ENCODE measurements at places on chromosomes 16 and 17. TPM values are rescaled to one million over a fixed set of nuclear protein-coding genes. Genes with fewer than 3 reads are reported as not detected.
A peak's percentile ranks its signal among the peaks of the same experiment; 100 is the strongest.

PLXDC1 gene
- 4.7 TPM for total RNA-seq

CD68 gene
- total RNA-seq, result 13.6 TPM

HIC1 gene
- total RNA-seq, result 20.3 TPM

ORC6 gene
- 1.8 TPM for total RNA-seq

TRAPPC1 gene
- 51.5 TPM for total RNA-seq

- no peak for DNase-seq
- no peaks in the 10 kb centered on the region for H3K36me3 ChIP-seq
- H3K27ac ChIP-seq, result no peak overlapping the region
These were observed 54.7 kb upstream of the FOXF1 start for GRCh38 chr16:86455640-86456039.

DNA sequence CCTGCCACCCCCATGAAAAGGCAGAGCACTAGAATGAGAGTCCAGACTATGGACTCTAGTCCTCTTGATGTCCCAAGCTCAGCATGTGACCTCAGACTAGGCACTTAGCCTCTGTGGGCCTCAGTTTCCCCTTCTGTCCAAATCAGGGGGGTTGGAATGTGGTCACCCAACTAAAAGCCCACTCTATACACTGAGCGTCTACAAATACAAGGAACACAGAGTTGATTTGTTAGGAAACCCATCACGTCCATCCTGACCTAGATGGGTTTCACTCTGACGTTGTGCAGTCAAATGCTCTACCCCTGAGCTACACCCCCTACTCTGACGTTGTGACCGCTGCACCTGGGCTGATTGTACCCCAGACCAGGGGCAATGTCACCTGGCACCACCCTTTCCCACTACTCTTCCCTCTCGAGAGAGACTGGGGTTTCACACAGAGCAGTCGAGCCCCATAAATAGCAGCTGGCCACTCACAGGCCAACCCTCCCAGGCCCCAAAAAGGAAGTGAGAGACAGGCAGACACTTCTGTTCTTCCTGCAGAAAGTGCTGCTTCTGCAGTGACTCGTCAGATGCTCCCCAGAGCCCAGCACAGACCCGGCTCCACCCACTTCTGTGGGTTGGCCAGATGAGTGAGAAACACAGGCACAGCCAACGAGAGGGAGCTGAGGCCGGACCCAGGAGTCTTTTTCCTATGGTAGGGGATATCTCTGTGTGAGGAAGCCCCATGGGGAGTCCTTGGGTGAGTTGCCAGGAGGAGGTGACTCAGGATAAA lies 16.1 kb upstream of the TNFRSF13B start:
- no peaks in the 10 kb centered on the region for H3K27me3 ChIP-seq
- no peaks in the 10 kb centered on the region for H3K36me3 ChIP-seq
- no peak overlapping the region for H3K27ac ChIP-seq

GRCh38 chr16:50093607-50094539 lies 28.1 kb downstream of the HEATR3 start:
- H3K27me3 ChIP-seq, result no peaks in the 10 kb centered on the region
- H3K4me1 ChIP-seq, result no peaks in the 10 kb centered on the region
- peak overlapping the region; percentile 36 for H3K27ac ChIP-seq
- no peak overlapping the region for H3K4me3 ChIP-seq
- H3K36me3 ChIP-seq, result peaks cover 5% of the 10 kb centered on the region

- no peak for DNase-seq
- H3K4me3 ChIP-seq, result no peak overlapping the region
- H3K36me3 ChIP-seq, result no peaks in the 10 kb centered on the region
- no peaks in the 10 kb centered on the region for H3K27me3 ChIP-seq
- H3K27ac ChIP-seq, result no peak overlapping the region
- no peaks in the 10 kb centered on the region for H3K4me1 ChIP-seq
These were observed 4.4 kb upstream of the CBFB start for GRCh38 chr16:67024384-67025209.

DNA sequence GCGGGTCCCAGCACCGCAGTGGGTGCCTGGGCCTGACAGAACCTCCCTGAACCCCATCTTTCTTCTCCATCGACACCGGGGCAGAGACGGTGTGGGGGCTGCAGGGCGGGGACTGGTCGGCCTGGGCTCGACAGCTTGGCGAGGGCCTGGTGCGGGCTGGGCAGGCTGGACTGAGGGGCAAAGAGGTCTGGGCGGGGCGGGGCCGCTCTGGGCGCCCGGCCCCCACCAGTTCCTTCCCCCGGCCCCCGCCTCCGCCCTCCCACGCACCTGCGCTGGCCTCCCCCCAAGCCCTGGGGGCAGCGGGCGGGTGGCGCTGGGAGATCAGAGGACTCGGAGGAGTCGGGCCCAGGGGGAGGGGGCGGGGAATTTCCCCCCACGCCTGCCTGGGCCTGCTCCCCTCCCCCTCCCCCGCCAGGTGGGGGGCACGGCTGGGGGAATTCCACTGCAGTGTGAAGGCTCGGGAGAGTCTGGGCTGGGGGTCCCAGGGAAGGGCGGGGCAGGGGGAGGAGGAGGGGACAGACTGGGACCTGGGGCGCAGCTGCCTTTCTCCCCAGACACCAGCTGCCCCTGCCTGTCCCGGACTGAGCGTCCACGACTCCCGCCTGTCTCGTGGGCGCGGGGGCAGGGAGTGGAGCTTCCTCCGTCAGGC lies 877 bp upstream of the KREMEN2 start:
- H3K4me3 ChIP-seq, result no peak overlapping the region
- H3K27me3 ChIP-seq, result peaks cover 47% of the 10 kb centered on the region
- no peak overlapping the region for H3K27ac ChIP-seq
- no peak for DNase-seq
- H3K36me3 ChIP-seq, result no peaks in the 10 kb centered on the region
- H3K4me1 ChIP-seq, result peaks cover 28% of the 10 kb centered on the region

- DNase-seq, result no peak
- peaks cover 11% of the 10 kb centered on the region for H3K4me1 ChIP-seq
- H3K27ac ChIP-seq, result no peak overlapping the region
- no peak overlapping the region for H3K4me3 ChIP-seq
- no peaks in the 10 kb centered on the region for H3K36me3 ChIP-seq
These were observed 54.2 kb downstream of the BEAN1 start for GRCh38 chr16:66481081-66481942.

DNA sequence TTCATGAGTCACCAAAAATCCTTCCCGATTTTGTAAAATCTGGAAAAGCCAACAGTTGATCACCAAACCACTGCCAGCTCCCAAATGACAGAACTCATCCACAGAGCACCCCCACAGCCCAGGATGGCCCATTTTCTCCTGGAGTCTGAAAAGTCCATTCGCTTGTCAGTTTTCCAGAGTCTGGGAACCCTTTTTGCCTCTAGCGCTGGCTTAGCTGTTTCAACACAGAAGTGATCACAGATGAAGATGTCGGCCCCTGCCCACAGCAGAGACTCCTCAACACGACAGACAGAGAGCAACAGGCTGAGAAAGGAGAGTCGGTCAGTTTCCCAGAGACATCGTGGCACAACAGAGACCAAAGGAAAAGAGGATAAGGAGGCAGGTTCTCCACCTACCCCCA lies 66.4 kb downstream of the NXN start:
- no peak overlapping the region for H3K4me3 ChIP-seq
- no peaks in the 10 kb centered on the region for H3K27me3 ChIP-seq
- DNase-seq, result no peak
- no peak overlapping the region for H3K27ac ChIP-seq

GRCh38 chr17:33387406-33387805 lies 94.3 kb upstream of the ASIC2 start:
- no peak for DNase-seq
- no peaks in the 10 kb centered on the region for H3K4me1 ChIP-seq
- H3K36me3 ChIP-seq, result no peaks in the 10 kb centered on the region
- H3K27ac ChIP-seq, result no peak overlapping the region
- no peak overlapping the region for H3K4me3 ChIP-seq
- no peaks in the 10 kb centered on the region for H3K27me3 ChIP-seq

DNA sequence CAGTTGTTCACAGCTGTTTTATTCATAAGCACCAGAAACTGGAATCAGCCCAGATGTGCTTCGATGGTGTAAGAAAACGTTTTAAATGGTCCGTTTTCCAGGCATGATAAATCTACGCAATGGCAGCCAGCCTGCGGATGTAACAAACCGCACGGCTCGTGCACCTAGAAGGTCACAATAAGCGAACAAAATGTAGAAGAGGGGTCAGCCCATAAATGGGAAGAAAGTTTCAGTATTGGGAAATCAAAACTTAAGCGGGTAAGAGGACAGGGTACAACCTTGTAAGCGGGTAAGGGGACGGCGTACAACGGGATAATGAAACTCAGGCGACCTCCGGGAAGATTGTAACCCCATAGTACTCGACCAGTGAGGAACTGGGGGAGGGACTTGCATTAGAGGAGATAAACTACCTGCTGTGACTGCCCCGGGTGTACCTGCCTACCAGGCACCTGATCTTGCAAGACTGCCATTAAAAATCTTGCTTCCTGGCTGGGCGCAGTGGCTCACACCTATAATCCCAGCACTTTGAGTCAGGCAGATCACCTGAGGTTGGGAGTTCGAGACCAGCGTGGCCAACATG lies 66.6 kb downstream of the ANKRD11 start:
- no peaks in the 10 kb centered on the region for H3K4me1 ChIP-seq
- no peak overlapping the region for H3K27ac ChIP-seq
- no peaks in the 10 kb centered on the region for H3K27me3 ChIP-seq
- DNase-seq, result no peak

DNA sequence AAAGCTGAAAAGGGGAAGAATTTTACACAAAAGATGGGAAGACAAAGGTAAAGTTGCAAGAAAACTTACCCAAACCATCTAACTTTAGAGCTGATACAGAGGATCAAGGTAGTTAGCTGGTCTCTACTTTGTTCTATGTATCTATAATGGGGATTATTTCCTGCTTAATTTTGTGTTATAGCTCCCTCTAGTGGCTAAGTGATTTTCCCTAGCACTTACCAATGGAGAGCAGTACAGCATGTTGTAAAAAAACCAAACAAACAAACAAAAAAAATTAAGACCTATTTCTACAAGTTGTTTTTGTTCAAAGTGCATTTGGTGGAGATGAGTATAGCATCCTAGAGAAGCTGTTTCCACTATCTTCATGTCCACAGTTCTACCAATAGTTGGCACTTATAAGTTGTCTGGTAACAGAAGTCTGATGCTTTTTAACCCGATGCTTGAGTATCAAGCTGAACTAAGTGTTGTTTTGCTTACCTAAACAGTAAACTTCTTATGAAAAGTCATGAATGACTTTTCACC lies 7.5 kb downstream of the SRSF1 start:
- no peaks in the 10 kb centered on the region for H3K4me1 ChIP-seq
- DNase-seq, result no peak
- peaks cover 26% of the 10 kb centered on the region for H3K36me3 ChIP-seq

- H3K36me3 ChIP-seq, result no peaks in the 10 kb centered on the region
- no peak for DNase-seq
- no peak overlapping the region for H3K27ac ChIP-seq
- no peaks in the 10 kb centered on the region for H3K4me1 ChIP-seq
- no peaks in the 10 kb centered on the region for H3K27me3 ChIP-seq
These were observed 37.6 kb downstream of the VMP1 start for GRCh38 chr17:59745040-59745439.

GRCh38 chr17:17742133-17742621 lies 60.9 kb downstream of the RAI1 start:
- H3K27ac ChIP-seq, result no peak overlapping the region
- peaks cover 77% of the 10 kb centered on the region for H3K4me1 ChIP-seq
- H3K27me3 ChIP-seq, result no peaks in the 10 kb centered on the region
- H3K4me3 ChIP-seq, result no peak overlapping the region
- no peak for DNase-seq

- no peak overlapping the region for H3K4me3 ChIP-seq
- no peak overlapping the region for H3K27ac ChIP-seq
- peaks cover 19% of the 10 kb centered on the region for H3K4me1 ChIP-seq
- no peaks in the 10 kb centered on the region for H3K27me3 ChIP-seq
- no peaks in the 10 kb centered on the region for H3K36me3 ChIP-seq
These were observed 284.1 kb downstream of the SOX9 start for GRCh38 chr17:72404872-72405271.

- no peak for DNase-seq
- H3K27me3 ChIP-seq, result no peaks in the 10 kb centered on the region
- no peaks in the 10 kb centered on the region for H3K4me1 ChIP-seq
- no peak overlapping the region for H3K4me3 ChIP-seq
- no peak overlapping the region for H3K27ac ChIP-seq
These were observed 296.3 kb downstream of the HS3ST4 start for GRCh38 chr16:25988084-25988483.

DNA sequence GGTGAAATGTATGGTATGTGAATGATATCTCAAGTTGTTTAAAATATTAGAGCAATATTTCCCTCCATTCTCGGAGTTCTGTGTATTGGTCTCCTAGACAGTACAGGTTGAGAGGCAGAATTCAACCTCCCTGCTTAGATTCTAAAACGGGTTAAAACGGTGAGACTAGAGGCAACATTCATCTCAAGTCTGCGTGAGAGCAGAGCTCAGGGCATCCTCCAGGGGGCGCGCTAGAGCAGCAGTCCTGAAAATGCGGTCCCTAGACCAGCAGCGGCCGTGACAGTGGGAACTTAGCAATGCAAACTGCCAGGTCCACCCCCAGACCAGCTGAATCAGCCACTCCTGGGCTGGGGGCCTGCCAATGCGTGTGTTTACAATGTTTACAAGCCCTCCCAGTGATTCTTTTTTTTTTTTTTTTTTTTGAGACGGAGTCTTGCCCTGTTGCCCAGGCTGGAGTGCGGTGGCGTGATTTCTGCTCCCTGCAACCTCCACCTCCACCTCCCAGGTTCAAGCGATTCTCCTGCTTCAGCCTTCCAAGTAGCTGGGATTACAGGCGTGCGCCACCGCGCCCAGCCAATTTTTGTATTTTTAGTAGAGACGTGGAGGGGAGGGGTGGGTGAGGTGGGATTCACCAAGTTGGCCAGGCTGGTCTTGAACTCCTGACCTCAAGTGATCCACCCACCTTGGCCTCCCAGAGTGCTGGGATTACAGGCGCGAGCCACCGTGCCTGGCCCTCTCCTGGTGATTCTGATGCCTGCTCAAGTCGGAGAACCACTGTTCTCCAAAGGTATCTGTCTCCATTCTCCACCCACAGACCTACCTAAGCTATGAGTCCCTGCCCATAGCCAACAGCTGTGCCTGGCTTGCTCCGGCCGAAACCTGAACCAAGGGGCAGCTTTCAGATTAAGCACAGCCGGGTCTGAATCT lies 24.2 kb downstream of the KLHL36 start:
- H3K4me3 ChIP-seq, result no peak overlapping the region
- H3K4me1 ChIP-seq, result no peaks in the 10 kb centered on the region
- no peaks in the 10 kb centered on the region for H3K36me3 ChIP-seq
- peak; percentile 72 for DNase-seq

DNA sequence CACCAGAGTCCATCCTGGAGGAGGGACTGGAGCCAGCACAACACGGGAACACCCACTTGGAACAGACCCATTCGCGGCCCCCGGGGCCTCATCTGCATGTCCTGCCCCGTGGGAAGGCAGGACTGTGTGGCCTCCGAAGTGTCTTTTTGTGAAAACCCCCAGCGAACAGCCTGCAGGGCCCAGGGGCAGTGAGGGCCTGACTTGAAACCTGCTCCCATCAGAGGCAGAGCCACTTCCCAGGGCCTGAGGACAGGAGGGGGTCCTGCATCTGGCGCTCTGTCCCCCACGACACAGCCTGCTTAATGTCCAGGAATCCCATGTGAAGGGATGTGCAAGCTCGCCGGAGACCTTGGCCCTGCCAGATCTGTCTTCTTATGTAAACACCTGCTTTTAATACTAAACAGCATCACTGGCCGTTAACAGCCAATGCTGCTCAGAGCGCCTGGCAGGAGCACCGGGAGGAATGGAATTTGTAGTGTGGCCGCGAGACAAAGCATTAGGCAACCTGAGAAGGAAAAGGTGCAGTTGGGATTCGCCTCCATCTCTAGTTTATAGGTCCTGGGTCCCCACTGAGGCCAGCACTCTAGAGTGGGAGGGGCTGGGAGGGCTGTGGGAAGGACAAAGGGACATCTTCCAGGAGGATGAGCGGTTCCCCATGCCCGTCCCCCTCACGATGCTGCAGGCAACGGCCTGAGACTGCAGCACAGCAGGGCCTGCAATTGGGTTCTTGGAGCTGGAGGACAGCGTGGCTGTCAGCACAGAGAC lies 9.6 kb upstream of the EVPL start:
- H3K36me3 ChIP-seq, result peaks cover 35% of the 10 kb centered on the region
- no peak overlapping the region for H3K27ac ChIP-seq
- H3K4me3 ChIP-seq, result no peak overlapping the region
- no peaks in the 10 kb centered on the region for H3K4me1 ChIP-seq
- no peaks in the 10 kb centered on the region for H3K27me3 ChIP-seq
- no peak for DNase-seq

Data from thyroid gland (tissue), 4 donors.